Activated CD8-positive, alpha-beta T cell treated with anti-CD3 and anti-CD28 coated beads for 36 hours (primary cell): ENCODE measurements at places on chromosomes 2 and 18. TPM values are rescaled to one million over a fixed set of nuclear protein-coding genes. Genes with fewer than 3 reads are reported as not detected.
A peak's percentile ranks its signal among the peaks of the same experiment; 100 is the strongest.

Gene PID1
- not detected for total RNA-seq

Gene LRRC30
- total RNA-seq: not detected

Gene MAP4K4
- total RNA-seq: 26.3 TPM

DNA sequence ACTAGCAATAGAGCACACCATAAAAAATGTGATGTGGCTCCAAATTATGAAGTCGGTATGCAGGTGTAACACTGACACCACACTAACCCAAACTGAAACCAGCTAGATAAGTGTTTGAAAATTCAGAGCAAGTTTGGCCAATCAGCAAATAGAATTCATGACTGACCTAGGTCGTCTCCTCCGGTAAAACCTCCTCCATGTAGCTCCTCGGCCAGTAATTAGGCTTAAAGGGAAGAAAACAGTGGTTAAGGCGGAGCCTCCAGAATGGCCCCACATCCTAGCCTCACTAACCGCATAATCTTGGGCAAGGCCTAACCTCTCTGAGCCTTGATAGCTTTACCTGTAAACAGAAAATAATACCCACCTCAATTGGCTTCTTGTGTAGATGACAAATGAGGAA lies 30.1 kb downstream of the C1D start:
- H3K4me1 ChIP-seq: no peaks in the 10 kb centered on the region
- H3K36me3 ChIP-seq: no peaks in the 10 kb centered on the region
- peaks cover 4% of the 10 kb centered on the region for H3K27me3 ChIP-seq
- H3K27ac ChIP-seq: no peak overlapping the region
- no peak overlapping the region for H3K4me3 ChIP-seq
- no peak for DNase-seq

DNA sequence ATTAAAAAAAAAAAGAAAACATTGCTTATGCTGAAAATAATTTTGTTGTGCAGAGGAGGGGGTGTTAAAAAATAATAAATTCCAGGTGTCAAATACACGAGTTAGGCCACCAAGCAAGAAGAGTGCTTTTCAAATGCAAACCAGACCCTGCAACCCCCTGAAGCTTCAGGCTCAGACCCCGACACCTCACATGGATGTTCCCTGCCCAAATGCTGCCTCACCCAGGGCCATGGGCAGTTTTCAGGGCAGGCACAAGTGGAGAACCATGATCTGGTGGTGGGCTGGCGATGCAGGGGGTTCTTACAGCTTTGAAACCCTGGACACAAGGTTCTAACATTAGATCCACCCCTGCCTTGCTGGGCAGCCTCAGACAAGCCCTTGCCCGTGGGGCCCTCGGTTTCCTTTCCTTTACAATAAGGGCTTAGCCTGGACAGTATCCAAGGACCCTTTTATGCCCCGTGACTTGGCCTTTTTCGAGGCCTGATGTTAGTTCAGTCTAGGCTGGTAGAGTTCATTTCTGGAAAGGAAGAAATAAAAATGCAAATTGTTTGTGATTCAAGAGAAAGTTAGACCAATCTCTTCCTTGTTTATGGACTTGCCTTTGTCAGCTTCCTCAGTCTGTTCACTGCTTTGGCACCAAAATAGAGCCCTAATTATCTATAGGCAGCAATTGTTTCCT lies 168.7 kb downstream of the DDX1 start:
- H3K27me3 ChIP-seq: peaks cover 1% of the 10 kb centered on the region
- no peak overlapping the region for H3K27ac ChIP-seq
- H3K4me1 ChIP-seq: no peaks in the 10 kb centered on the region
- H3K4me3 ChIP-seq: no peak overlapping the region
- no peak for DNase-seq
- H3K36me3 ChIP-seq: no peaks in the 10 kb centered on the region

DNA sequence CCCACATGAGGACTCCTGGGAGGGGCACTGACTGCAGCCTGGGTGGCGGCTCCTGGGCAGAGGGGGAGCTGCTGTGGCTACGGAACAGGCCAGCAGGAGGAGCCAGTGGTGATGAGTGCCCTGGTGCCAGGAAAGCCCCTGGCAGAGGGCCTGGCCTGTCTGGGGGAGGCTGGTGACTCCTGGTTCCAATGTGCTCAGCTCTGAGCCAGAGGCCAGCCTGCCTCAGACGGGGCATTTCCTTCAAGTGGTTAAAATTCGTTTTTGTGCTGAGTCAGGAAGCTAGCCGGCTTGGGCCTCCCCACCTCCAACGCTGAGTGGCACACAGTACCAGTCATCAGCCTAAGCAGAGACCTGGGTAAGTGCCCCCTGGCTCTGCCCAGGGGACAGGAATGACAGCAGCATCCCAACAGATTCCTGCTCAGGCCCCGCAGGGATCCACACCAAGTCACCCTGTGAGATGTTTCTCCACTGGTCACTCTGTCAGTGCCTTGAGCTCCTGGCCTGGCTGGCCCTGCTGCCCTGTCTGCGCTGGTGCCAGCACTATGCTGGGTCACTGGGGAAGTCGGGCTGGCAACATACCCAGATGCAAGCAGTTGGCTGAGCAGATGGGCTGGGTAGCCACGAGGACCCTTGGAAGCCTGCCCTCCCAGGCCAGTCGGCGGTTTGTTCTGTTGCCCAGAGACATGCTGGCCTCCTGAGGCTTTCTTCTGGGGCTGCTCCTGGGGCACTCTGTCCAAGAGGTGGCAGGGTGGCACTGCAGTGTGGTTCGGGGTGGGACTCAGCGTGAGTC lies 7.1 kb upstream of the KLF11 start:
- H3K4me1 ChIP-seq: peaks cover 10% of the 10 kb centered on the region
- DNase-seq: peak; percentile 74
- no peak overlapping the region for H3K27ac ChIP-seq
- no peaks in the 10 kb centered on the region for H3K27me3 ChIP-seq
- H3K4me3 ChIP-seq: no peak overlapping the region
- no peaks in the 10 kb centered on the region for H3K36me3 ChIP-seq
